Stimulated activated CD8-positive, alpha-beta memory T cell treated with anti-CD3 and anti-CD28 coated beads, Interleukin-7, amount 100 ng/mL, for 4 hours (primary cell): ENCODE measurements at places on chromosomes 11 and 22.

DNA sequence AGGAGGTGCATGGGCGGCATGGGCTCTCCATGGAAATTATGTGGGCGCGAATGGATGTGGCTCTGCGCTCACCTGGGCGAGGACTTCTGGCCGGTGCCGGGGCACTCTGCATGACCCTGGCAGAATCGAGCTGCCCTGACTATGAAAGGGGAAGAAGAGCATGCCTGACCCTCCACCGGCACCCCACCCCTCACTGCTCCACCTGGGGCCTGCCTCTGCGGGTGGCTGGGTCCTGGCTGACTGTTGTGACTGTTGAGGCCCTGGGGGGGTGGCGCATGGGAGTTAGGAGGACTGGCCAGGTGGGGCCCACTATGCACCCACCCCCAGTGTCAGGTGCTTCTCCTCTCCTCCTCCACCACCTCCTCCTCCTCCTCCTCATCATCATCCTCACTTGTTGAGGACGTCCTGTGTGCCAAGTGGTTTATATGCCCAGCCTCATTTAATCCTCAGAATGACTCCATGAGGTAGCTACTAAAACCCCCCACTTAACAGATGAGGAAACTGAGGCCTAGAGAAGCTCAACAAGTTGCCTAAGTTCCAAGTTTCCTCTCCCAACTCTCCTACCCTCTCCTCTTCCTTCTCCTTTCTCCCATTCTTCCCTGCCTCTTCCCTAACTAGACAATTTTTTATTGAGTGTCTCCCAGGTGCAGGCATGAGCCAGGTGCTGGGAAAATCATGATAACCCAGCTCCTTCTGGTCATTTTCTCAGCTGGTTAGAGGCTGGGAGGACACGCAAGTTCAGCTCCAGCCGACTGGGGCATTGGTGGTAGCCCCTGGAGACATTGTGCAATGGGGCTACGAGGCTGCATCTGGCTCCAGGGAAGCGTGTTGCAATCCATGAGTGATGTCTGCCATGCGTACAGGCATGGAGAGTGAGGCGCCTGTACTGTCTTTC lies 2.3 kb downstream of the MYEOV start:
- DNase-seq = no peak

DNA sequence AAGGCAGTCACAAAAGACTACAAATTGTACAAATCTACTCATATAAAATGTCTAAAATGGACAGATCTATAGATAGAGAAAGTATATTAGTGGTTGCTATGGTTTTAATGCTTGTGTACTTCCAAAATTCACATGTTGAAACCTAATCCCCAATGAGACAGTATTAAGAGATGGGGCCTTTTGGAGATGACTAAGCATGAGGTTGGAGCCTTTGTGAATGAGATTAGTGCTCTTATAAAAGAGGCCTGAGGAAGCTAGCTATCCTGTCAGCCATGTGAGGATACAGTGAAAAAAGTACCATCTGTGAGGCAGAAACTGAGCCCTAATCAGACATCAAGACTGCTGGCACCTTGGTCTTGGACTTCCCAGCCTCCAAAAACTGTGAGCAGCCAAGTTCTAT lies 82.6 kb downstream of the CYP2R1 start:
- DNase-seq = no peak

GRCh38 chr11:23957314-23957713 lies 539.5 kb upstream of the LUZP2 start:
- DNase-seq = no peak

DNA sequence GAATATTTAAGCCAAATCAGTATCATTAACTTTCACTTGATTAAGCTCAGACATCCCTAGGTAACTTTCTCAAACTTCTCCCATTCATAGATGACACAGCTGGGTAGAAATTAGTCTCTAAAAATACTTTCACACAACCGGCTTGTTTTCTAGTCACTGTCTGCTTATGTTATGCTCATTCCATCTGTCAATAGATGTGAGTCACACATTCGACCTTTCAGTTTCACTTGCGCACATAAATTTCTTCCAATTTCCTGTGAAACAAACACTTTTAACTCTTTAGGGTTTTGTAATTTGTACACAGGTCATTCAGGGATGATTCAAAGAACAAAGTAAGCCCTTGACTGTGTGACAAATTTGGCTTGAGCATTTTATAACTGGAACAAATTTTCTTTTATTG lies 723.0 kb downstream of the KCNA4 start:
- DNase-seq = no peak

GRCh38 chr22:30947816-30948454 lies 20.6 kb downstream of the MORC2 start:
- DNase-seq = no peak

- DNase-seq = no peak
Observed at GRCh38 chr11:61861634-61862033, 29.7 kb downstream of the FADS3 start.

DNA sequence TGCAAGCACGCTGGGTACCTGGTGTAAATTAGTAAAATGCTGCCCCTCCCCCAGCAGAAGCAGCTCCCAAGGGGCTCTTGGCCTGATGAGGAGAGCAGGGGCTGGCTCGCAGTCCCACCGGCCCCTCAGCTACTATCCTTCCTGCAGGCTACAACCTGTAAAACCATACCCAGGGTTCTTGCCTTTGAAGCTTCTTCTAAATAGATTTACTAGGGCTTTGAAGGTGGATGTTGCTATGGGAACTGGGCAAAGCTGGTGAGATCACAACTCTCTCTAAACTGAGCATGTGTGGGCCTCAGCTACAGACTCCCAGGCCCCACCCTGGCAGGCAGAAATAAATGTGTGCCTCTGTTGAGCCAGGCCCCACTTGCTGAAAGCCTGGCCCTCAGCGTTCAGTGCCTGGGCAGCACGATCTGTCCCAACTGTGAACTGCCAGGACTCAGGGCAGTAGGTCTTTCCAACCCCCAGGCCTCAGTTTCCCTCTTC lies 18.5 kb downstream of the CD5 start:
- peak; percentile 38 for DNase-seq

GRCh38 chr11:33525789-33526188 lies 174.8 kb downstream of the C11orf91 start:
- no peak for DNase-seq

DNA sequence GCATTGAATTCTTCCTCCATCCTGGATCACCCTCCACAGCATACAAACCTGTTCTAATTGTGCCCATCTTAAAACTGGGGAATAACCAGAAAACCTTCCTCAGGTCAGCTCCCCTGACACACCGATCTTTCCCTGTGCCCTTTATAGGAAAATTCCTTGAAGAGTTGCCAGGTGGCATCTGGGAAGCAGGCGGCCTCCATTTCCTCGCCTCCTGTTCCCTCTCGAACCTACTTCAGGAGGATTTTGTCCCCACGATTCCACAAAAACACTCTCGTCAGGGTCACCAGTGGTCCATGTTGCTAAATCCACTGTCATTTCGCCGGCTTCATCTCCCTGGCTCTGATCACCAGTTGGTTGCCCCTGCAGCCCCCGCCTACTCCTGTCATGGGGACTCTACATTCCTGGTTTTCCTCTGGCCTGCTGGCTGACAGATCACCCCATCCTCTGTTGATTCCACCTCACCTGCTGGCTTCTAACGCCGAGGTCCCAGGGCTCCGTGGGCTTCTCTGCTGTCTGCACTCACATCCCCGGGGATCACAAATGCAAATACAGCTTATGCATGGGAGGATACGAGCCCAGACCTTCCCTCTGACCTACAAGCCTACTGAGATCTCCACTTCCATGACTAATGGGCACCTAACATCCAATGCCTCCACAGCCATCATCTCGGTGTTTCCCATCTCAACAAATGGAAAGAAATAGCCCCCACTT lies 92.5 kb upstream of the PRDM11 start:
- DNase-seq = no peak

GRCh38 chr22:32957200-32957803 lies 100.9 kb downstream of the SYN3 start:
- DNase-seq = no peak

DNA sequence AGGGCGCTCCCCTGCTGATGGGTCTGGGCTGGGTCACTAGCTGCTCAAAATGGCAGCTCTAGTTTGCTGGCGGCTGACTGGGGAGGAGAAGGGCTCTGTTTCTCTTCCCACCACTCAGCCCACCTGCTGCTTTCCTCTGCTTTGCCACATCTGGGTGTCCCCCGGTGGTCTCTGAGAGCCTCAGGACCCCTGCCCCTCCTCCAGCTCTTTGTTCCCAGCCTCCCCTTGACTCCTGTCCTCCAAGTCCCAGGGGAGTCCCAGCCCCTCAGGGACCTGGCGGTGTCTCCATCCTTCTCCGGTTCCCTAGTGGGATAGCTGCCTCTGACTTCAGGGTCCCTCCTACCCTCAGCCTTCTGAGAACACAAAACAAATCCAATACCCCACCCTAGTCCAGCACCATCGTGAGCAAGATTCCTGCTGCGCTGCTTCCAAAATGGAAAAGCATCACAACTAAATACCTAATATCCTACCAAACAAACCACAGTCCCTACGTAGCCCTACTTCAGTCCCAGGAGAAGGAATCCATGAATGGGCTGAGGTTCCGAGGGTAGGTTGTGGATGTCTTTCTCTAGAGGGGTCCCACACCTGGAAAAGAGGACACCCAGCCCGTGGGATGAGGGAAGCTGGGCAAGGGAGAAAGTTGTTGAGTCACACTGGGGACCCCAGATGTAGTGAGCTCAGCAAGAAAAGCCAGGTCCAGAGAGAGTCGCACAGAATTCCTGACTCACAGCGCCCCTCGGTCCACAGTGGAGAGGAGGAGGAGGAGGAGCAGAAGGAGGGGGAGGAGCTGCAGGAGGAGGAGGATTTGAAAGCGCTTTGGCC lies 45.0 kb upstream of the NNMT start:
- no peak for DNase-seq

- DNase-seq = no peak
Observed at GRCh38 chr11:72570893-72571661, 103.1 kb downstream of the PDE2A start.

GRCh38 chr11:120514541-120515121 lies 3.1 kb downstream of the GRIK4 start:
- no peak for DNase-seq

GRCh38 chr11:44399968-44400367 lies 90.0 kb upstream of the ALX4 start:
- DNase-seq = no peak
